Dermis lymphatic vessel endothelial cell (primary cell): ENCODE measurements at places on chromosomes 13 and 19. TPM values are rescaled to one million over a fixed set of nuclear protein-coding genes. Genes with fewer than 3 reads are reported as not detected.

The GDF15 gene
- 50.7 and 51.2 TPM in 2 replicates for total RNA-seq

The ZNF569 gene
- total RNA-seq = 4.4 and 8.5 TPM in 2 replicates

The TNFSF13B gene
- 0.33 and 0.69 TPM in 2 replicates for total RNA-seq

The COX6B2 gene
- not detected in 2 replicates for total RNA-seq

The KLK4 gene
- total RNA-seq = not detected in 2 replicates

The LHB gene
- 0.17 and 0.22 TPM in 2 replicates for total RNA-seq
